ENCODE measurements at places on chromosomes 2 and 18. TPM values are rescaled to one million over a fixed set of nuclear protein-coding genes. Genes with fewer than 3 reads are reported as not detected.

The MIB1 gene
- total RNA-seq = 56.9 TPM

The SLC25A52 gene
- not detected for total RNA-seq

The SLC35F5 gene
- total RNA-seq = 239 TPM

The SFTPB gene
- total RNA-seq = not detected

Data from osteoblast (primary cell).